Panc1 (cell line): ENCODE measurements at places on chromosomes 6 and 20.
A peak's percentile ranks its signal among the peaks of the same experiment; 100 is the strongest.

DNA sequence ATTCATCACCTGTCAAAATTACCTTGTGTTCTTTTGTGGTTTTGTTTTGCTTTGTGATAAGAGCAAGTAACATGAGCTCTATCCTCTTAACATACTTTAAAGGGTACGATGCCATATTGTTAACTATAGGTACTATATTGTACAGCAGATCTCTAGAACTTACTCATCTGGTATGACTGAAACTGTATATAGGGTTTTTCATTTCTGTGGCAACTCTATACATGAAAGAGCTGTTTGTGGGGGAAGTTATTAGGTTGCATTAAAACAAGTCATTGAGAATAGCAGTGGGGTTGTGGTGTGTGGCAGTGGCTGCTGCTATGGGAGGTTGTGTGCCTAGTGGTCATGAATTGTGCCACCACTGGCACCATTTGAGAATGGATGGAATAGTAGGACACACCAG is 268.4 kb downstream of the KCNQ5 start:
- no peak for DNase-seq

DNA sequence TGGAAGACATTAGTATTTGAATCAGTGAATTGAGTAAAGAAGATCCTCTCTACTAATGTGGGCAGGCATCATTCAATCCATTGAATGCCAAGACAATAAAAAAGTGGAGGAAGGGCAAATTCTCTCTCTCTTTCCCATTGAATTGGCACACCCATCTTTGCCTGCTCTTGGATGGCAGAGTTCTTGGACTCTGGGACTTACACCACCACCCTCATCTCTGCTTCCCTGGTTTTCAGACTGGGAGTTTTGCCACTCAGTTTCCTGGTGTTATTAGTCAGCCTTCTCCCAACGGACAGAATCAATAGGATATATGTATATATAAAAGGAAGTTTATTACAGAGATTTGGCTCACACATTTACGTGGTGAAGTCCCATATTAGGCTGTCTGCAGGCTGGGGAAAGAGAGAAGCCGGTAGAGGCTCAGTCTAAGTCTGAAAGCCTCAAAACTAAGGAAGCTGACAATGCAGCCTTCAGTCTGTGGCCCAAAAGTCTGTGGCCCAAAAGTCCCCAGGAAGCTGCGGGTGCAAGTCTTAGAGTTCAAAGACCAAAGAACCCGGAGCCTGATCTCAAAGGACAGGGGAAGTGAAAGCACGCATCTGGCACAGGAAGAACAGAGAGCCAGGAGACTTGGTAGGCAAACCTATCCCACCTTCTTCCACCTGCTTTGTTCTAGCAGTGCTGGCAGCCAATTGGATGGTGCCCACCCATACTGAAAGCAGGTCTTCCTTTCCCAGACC is 64.4 kb downstream of the SMPDL3A start:
- no peak for DNase-seq

DNA sequence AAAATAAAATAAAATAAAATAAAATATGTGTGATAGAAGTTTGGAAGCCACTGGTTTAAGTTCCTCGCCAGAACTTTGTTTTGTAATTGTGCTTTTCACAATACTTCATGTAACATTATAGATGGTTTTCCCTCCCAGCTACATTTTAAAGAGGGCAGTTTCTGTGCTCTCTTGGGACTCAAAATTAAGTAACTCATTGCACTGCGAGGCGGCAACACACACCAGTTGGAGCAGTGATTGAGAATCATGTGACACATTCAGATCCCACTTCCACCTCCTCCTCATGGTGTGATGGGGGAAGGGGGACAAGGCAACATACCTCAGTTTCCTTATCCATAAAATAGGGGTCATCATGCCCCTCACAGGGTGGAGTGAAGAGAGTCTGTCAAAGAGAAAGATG is 7.5 kb downstream of the C2 start:
- no peak for DNase-seq

DNA sequence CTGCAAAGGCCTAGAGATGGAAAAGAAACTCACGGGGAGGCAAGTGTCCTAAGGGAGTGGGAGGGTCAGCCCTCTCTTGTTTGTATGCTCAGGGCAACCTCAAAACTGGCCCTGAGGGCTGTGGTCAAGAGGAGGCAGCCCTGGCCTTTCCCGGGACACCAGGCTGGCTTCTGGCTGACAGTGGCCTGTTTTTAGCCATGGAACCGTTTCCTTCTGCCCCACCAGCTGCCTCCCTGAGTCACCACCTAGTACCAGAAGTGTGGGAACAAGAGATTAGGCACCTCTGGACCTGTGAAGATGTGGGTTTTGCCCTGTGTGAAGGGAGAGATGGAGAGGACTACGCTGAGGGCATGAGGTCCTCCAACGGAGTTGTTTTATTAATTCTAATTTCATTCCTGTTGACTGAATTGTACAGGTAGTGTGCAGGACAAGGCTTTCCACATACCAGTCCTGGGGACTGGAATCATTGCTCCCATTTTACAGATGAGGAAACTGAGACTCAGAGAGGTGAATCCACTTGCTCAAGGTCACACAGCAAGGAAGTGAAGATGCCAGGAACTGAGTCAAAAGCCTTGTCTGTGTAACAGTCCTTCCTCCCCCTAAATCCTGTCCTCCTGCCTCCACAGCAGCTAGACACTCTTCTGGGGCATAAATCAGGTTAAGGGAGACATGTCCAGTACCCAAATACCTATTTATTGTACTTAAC is 5.5 kb downstream of the FOXS1 start:
- DNase-seq: no peak

DNA sequence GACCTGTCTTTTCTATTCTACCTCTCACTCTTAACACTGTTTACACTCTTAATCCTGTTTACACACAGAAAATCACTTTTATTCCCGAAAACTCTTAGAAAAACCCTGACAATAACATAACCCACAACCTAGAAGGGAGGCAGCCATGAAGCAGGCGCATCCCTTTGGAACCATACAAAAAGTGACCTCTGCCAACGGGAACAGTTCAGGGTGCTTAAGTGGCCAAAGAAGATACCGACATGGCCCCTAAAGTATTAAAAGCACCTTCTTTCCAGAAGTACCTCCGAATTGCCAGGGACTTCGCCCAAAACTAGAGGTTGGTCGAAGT is 490 bp downstream of the MMUT start:
- no peak for DNase-seq

GRCh38 chr20:13681248-13682125 is 42.8 kb upstream of the TASP1 start:
- DNase-seq: no peak

GRCh38 chr6:146813554-146813953 is 214.8 kb downstream of the ADGB start:
- DNase-seq: no peak

- DNase-seq: no peak
Measured at GRCh38 chr6:161400671-161401070, 126.8 kb upstream of the AGPAT4 start.

DNA sequence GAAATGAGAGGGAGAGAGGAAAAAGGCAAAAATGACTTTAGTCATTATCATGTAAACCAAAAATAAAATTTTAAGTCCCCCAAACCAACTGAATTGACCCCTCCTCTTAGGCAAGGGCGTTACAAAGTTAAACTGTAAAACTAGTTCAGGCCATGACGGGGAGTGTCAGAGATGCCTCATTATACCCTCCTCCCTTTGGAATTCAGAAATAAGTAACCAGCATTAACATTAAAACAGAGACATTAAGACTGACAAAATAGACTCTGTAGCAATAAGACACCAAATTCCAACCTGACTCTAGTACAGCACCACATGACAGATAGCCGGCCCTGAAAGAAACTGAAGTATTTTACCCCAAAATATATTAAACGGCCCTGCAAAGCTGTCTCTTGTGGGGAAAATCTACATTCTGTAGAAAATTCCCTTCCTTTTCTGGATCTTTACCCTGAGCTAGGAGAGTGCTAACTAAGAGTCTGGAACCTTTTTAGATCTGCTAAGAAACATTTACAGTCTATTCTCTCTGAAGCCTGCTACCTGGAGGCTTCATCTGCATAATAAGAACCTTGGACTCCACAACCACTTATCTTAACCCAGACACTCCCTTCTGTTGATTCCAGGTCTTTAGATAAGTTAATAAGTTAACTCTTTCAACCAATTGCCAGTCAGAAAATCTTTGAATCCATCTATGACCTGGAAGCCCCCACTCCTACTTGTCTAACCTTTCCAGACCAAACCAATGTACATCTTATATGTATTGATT is 150.7 kb downstream of the PKHD1 start:
- DNase-seq: no peak

GRCh38 chr6:16519265-16520242 is 241.7 kb downstream of the ATXN1 start:
- no peak for DNase-seq

GRCh38 chr6:107441682-107442081 is 17.7 kb downstream of the PDSS2 start:
- no peak for DNase-seq

GRCh38 chr6:20202324-20202658 is 10.0 kb downstream of the MBOAT1 start:
- no peak for DNase-seq

DNA sequence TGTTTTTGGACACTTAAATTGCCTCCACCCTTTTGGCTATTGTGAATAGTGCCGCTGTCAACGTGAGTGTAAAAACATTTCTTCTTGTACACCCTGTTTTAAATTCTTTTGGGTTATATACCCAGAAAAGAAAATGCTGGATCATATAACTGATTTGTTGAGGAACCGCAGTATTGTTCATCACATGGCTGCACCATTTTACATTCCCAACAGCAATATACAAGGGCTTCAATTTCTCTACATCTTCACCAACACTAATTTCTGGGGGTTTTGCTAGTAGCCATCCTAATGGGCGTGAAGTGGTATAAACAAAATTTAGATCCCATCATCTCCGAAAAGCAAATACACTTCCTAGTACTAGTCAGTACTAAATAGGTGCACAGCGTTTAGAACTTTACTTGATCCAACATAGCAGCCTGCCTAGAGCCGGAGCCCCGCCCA is 579 bp upstream of the BPHL start:
- peak; percentile 52 for DNase-seq

DNA sequence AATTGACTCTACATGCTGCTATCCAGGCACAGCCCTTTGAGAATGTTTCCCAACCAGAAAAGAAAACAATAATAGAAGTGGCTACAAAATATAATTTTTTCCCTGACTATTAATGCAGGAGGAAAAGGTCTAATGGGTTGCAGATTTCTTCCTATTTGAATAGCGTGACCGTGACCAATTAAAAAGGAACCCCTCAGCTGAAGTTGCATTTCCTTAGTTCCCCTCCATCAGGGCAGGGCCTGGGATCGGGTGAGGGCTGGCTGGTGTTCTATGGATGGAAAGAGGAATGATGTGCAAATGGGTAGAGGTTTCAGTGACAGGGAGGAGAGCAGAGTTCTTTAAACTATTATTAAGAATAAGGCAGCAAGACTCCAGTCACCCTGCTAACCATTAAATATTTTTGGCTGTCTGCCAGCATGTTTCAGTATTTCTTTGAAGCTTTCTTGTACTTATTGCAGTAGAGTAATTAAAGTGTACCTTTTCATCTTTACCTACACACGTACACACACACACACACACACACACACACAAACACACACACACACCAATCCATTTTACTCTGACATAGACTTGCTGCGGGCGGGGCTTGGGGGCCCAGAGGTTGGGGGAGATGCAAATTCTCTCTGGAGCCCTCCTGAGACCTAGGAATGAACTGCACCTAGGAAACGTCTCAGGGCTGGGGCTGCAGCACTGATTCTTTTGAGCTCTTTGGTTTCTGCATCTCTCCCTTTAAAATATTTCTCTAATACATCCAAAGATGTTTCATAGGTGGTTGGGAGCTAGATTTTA is 154.8 kb upstream of the SLC35B3 start:
- no peak for DNase-seq

- DNase-seq: no peak
Measured at GRCh38 chr6:91099479-91099878, 512.6 kb upstream of the MAP3K7 start.

- no peak for DNase-seq
Measured at GRCh38 chr20:24950128-24950835, 1.2 kb downstream of the CST7 start.

- no peak for DNase-seq
Measured at GRCh38 chr20:46057856-46058598, 29.0 kb downstream of the SLC12A5 start.

GRCh38 chr20:2485080-2485479 is 14.5 kb upstream of the SNRPB start:
- no peak for DNase-seq

DNA sequence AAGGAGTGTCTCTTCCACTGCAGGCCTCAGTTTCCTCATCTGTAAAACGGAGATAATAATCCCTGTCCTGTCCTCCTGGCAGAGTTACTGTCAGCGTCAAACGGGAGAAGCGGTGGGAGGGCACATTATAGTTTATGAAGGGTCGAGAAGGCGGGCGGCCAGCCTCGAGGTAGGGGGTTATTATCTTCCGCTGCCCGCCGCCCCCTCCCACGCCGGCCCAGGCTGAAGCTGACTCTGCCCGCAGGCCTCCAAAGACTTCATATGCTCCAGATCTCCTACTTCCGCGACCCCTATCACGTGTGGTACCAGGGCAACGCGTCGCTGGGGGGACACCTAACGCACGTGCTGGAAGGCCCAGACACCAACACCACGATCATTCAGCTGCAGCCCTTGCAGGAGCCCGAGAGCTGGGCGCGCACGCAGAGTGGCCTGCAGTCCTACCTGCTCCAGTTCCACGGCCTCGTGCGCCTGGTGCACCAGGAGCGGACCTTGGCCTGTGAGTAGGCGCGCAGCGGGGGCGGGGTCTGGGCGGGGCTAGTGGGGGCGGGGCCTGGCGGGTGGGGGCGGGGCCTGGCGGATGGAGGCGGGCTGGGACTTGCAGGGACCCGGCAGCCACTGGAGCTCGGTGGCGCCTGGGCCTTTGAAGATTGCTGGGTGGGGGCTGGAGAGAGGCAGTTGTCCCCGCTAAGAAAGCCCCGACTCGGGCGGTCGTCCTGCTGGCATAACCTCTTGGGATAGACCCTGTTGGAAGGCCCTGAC is 2.8 kb downstream of the PROCR start:
- DNase-seq: no peak

DNA sequence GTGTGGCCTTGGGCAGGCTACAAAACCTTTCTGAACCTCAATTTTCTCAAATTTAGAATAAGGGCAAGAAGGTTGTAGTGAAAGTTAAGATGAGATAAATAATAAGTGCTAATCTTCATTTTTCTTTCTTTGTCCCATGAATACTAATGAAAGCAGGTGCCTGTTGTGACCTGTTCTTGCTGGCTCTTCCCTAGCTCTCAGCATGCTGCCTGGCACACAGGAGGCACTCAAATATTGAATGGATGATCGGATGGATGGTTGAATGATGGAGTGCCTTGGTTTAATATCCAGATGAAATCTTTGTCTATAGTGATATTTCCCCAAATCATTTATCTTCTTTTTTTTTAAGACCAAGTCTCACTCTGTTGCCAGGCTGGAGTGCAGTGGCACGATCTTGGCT is 15.0 kb downstream of the PBOV1 start:
- DNase-seq: no peak
